Naive thymus-derived CD8-positive, alpha-beta T cell (primary cell): ENCODE measurements at places on chromosomes 3 and 15. TPM values are rescaled to one million over a fixed set of nuclear protein-coding genes. Genes with fewer than 3 reads are reported as not detected.

Gene CCR8
- total RNA-seq: not detected

Gene KBTBD13
- not detected for total RNA-seq

Gene ALDH1A3
- total RNA-seq: not detected

Gene TMEM108
- total RNA-seq: not detected

Gene CLPX
- 59.6 TPM for total RNA-seq

Gene GOLGA6L7
- total RNA-seq: not detected

Gene CPLX3
- total RNA-seq: 0.44 TPM

Gene EIF2B5
- 87.2 TPM for total RNA-seq

Gene TMEM115
- total RNA-seq: 29.8 TPM

Gene XCR1
- total RNA-seq: not detected

Gene RCCD1
- 15.8 TPM for total RNA-seq

Gene LDHAL6B
- not detected for total RNA-seq

Gene GOLGA6D
- 0.16 TPM for total RNA-seq

Gene REC114
- total RNA-seq: not detected

Gene CFAP92
- 2.0 TPM for total RNA-seq

Gene AADAC
- total RNA-seq: not detected

Gene RCN2
- total RNA-seq: 30.7 TPM

Gene MLF1
- not detected for total RNA-seq

Gene UBA3
- total RNA-seq: 80.1 TPM

Gene IL20RB
- 3.6 TPM for total RNA-seq

Gene ALPK3
- 0.29 TPM for total RNA-seq

Gene TRIM71
- not detected for total RNA-seq

Gene SNRPA1
- 136 TPM for total RNA-seq

Gene ERICH6
- total RNA-seq: not detected

Gene CPA3
- not detected for total RNA-seq

Gene ADAM10
- 150 TPM for total RNA-seq

Gene NMB
- 2.1 TPM for total RNA-seq

Gene MB21D2
- 1.4 TPM for total RNA-seq

Gene ABTB1
- total RNA-seq: 187 TPM

Gene STRC
- 4.2 TPM for total RNA-seq

Gene CORO2B
- 0.73 TPM for total RNA-seq

Gene ITIH1
- not detected for total RNA-seq

Gene FANCD2OS
- not detected for total RNA-seq

Gene CLDN16
- not detected for total RNA-seq

Gene MUSTN1
- total RNA-seq: not detected

Gene HEMK1
- total RNA-seq: 67.1 TPM

Gene DLEC1
- 5.2 TPM for total RNA-seq

Gene CIDEC
- not detected for total RNA-seq

Gene NTRK3
- not detected for total RNA-seq

Gene CD47
- total RNA-seq: 187 TPM

Gene CAND2
- total RNA-seq: 4.1 TPM

Gene SLC12A8
- total RNA-seq: 0.29 TPM

Gene FBN1
- 0.21 TPM for total RNA-seq

Gene PLCL2
- total RNA-seq: 86.3 TPM

Gene CTXN2
- not detected for total RNA-seq

Gene PIGZ
- total RNA-seq: 0.13 TPM

Gene NDN
- total RNA-seq: not detected

Gene LRRN1
- 6.7 TPM for total RNA-seq

Gene JAGN1
- 38.0 TPM for total RNA-seq
